Right lobe of liver (tissue), 6 donors: ENCODE measurements at places on chromosomes 6 and 20. TPM values are rescaled to one million over a fixed set of nuclear protein-coding genes. Genes with fewer than 3 reads are reported as not detected.

DDRGK1 gene
- total RNA-seq: 63.0 TPM

DNA sequence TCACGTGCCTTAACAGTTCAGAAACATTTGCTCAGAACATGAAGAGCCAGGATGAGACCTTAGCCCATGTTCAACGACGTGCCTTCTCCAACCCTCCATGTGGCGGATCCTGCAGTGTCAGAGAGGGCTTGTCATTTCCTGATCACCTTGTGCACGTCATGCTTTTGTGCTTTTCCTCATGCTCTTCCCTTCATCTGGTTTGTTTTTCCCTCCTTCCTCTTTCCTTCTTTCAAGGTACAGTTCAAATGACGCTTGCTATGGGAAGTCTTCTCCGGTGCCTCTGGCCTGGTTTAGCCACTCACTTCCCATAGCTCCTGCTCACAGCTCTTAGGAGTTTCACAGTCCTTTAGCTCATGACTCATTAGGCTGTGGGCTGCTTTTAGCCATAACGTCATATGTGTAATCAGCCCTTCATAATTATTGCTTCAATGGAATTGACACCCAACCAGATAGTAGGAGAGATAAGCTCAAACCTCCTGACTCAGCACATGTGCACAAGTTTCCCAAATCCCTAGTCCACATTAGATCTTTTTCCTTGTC is 102.7 kb upstream of the CNKSR3 start:
- no peak for DNase-seq
- no peak overlapping the region for H3K4me3 ChIP-seq
- H3K27me3 ChIP-seq: no peaks in the 10 kb centered on the region
- H3K36me3 ChIP-seq: no peaks in the 10 kb centered on the region

DNA sequence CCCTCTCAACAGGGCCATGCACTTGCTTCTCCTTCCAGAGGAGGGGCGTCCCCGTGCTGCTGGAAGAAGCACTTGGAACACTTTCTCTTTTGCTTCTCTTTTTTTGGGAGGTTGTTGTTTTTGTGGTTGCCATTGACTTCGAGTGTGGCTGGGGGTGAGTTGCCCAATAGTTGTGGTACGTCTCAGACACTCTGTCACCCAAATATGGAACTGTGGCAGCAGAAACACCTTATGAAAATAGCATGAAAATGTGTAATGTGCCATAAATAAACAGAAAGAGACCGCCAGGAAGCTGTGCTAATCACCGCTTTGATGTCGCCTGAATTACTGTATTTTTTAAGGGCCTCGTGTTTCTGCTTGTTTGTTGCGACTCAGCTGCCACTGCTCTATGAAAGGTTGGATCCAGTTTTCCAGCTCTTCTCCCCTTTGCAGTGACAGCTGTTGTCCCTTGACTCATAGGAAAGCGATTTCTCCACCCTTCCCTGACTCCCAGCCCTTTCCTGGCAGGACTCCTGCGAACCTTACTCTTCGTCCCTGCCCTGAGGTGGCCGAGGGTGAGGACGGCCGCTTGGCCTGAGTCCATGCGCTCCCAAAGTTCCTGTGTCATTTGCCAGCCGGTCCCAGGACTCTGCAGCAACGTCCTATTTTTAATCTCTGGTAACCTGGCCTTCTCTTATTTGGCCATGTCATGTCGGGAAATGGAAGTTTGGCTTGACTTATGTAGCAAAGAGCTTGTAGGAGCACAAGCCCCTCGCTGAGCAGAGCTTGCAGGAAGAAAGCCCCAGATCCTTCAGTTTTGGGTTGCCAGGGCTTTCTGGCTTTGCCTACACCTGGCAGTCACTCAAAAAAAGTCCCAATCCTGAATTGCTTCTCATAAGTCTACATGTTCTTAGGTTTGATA is 694.6 kb downstream of the QKI start:
- H3K4me3 ChIP-seq: peak overlapping the region; percentile 34
- no peaks in the 10 kb centered on the region for H3K27me3 ChIP-seq
- H3K4me1 ChIP-seq: peaks cover 20% of the 10 kb centered on the region
- DNase-seq: peak; percentile 92
- no peaks in the 10 kb centered on the region for H3K36me3 ChIP-seq
- H3K27ac ChIP-seq: peak overlapping the region; percentile 87

DNA sequence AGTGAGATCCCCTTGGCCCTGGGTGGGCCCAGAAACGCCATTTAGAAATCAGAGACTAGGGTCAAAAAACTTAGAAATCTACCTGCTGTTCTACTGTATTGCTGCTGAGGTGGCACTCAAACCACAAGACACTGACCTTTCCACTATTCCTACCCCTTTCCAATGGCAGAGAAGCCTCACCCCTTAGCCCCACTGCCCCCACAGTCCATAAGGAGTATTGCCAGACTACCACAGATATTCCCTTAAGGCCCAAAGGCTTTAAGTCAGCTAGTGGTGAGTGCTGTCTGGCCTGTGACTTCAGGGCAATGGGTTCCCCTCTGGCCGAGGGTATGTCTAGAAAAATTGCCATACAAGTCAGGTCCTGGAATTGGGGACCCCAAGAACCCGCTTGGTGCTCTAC is 656.1 kb downstream of the COL12A1 start:
- no peaks in the 10 kb centered on the region for H3K27me3 ChIP-seq
- H3K4me1 ChIP-seq: no peaks in the 10 kb centered on the region
- no peaks in the 10 kb centered on the region for H3K36me3 ChIP-seq

RNF144B gene
- total RNA-seq: 19.1 TPM

GRCh38 chr6:54076159-54076789 is 35.0 kb upstream of the MLIP start:
- no peak overlapping the region for H3K4me3 ChIP-seq
- no peak overlapping the region for H3K27ac ChIP-seq
- no peak for DNase-seq
- no peaks in the 10 kb centered on the region for H3K4me1 ChIP-seq

DNA sequence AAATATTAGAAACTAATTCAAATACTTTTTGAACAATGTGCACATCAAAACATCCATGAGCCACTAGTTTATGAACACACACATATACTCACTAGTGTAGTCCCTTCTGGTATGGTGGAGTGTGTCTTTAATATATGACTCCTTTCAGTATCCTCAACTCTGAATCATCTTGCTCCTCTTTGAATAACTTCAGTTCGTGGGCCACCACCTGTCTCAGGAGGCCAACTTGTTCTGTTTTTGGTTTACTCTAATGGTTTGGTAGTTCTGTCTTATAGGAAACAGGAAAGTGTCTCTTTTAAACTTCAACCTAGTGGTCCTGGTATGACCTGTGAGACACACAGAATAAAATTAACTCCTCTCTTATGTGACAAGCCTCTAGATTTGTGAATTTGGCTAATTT is 55.6 kb downstream of the ZNF292 start:
- no peaks in the 10 kb centered on the region for H3K27me3 ChIP-seq
- H3K4me1 ChIP-seq: no peaks in the 10 kb centered on the region
- no peak overlapping the region for H3K27ac ChIP-seq
- H3K36me3 ChIP-seq: no peaks in the 10 kb centered on the region

SLC35D3 gene
- total RNA-seq: not detected

DNMT3B gene
- 0.43 TPM for total RNA-seq

STMND1 gene
- not detected for total RNA-seq

GRCh38 chr6:153941768-153942167 is 97.3 kb upstream of the OPRM1 start:
- no peak overlapping the region for H3K4me3 ChIP-seq
- DNase-seq: no peak
- no peak overlapping the region for H3K27ac ChIP-seq
- H3K4me1 ChIP-seq: no peaks in the 10 kb centered on the region
- H3K36me3 ChIP-seq: no peaks in the 10 kb centered on the region
- no peaks in the 10 kb centered on the region for H3K27me3 ChIP-seq

- DNase-seq: no peak
- H3K27ac ChIP-seq: no peak overlapping the region
- no peak overlapping the region for H3K4me3 ChIP-seq
- H3K4me1 ChIP-seq: peaks cover 7% of the 10 kb centered on the region
- H3K36me3 ChIP-seq: peaks cover 3% of the 10 kb centered on the region
Measured at GRCh38 chr6:152978058-152978457, 4.8 kb downstream of the FBXO5 start.

CST4 gene
- total RNA-seq: not detected

DNA sequence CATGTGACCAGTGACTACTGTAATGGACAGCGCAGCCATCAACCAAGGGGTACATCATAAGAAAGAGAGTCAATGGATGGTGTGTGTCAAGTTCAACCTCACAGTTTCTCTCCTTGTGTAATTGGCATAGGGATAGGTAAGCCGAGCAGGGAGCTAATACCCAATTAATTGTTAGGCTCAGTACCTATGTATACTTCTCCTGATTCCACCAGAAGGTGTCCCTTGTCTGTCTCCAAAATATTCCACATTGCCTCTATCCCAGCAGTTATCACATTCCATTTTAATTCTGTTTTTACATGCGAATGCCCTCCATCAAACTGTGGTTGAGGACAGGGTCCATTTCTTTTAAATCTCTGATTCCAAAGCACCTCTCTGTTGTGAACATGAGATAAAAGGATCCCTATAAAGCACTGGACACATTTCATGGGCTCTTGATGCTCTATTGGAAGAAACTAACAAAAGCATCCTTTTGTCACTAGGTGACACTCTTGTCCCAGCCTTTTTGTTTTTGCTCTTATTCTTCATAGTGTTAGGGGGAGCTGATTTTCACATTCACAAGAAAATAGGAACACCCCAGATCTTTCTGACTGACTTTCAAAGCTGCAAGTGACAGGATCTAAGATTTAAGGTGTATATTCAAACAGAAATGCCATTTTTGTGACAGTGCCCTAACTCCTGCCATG is 38.9 kb downstream of the FBXO9 start:
- no peaks in the 10 kb centered on the region for H3K27me3 ChIP-seq
- no peak overlapping the region for H3K4me3 ChIP-seq
- H3K27ac ChIP-seq: no peak overlapping the region
- no peak for DNase-seq
- no peaks in the 10 kb centered on the region for H3K4me1 ChIP-seq

BCAS1 gene
- 0.11 TPM for total RNA-seq

DNA sequence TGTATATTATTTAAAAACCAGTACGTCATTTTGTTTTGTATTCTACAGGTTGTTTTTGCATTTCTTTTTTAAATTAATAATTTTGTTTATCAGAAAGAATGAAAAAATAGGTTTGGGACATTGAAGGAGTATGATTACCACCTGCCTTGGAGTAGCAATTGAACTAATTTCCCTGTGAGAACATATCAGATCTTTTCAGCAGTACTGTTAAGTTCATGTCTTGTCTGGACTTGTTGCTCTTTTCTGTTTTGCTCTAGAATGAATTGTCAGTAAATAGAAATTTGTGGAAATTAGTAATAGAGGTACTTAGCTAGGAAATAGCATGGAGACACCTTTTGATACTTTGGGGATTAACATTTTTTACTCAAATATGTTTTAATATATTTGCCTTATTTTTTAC is 24.3 kb downstream of the HSF2 start:
- no peaks in the 10 kb centered on the region for H3K4me1 ChIP-seq
- no peak for DNase-seq
- no peaks in the 10 kb centered on the region for H3K36me3 ChIP-seq
- H3K27me3 ChIP-seq: no peaks in the 10 kb centered on the region
- H3K4me3 ChIP-seq: no peak overlapping the region

DNA sequence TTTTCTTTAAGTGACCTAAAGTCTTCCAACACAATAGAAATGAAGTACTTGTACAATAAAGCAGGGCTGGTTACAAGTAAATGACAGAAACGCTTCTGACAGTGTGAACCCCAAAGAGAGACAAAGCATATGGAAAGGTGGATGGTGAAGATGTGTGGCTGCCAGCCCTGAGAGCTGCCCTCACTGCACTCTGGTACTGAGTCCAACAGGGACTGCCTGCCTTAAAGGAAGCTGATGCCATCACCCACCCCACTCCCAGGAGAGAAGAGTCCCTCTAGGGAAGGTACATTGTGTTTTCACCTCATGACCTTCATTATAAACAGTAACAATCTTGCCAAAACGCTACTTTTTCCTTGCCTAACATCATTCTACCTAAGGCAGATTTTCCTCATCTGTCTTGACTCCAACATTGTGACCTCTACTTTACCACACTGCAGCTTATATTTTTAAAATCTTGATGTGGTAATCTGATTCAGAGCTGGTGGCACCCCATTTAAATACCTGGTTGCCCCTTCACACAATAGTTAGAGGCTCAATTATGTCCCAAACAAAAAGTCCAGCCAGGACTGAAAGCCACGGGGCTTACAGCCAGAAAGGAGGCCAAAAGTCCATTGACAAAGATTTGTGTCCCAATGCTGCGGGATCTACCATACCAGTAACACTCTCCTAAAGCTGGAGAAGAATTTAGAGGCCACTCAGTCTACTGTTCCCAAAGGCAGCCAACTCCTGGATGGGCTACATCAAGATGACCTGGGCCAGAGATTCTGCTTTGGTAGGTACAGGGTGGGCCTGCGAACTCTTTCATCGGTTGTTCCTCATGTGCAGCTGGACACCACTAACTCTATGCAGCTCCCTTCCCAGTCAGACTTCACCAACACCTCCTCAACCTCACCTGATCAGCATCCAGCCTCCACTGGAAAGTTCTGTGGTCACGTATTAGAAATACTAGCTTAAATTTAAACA is 4.4 kb downstream of the APMAP start:
- H3K27me3 ChIP-seq: no peaks in the 10 kb centered on the region
- DNase-seq: no peak
- H3K27ac ChIP-seq: peak overlapping the region; percentile 90
- peaks cover 2% of the 10 kb centered on the region for H3K36me3 ChIP-seq
- H3K4me1 ChIP-seq: peaks cover 46% of the 10 kb centered on the region

MAP7 gene
- total RNA-seq: 18.0 TPM

DNA sequence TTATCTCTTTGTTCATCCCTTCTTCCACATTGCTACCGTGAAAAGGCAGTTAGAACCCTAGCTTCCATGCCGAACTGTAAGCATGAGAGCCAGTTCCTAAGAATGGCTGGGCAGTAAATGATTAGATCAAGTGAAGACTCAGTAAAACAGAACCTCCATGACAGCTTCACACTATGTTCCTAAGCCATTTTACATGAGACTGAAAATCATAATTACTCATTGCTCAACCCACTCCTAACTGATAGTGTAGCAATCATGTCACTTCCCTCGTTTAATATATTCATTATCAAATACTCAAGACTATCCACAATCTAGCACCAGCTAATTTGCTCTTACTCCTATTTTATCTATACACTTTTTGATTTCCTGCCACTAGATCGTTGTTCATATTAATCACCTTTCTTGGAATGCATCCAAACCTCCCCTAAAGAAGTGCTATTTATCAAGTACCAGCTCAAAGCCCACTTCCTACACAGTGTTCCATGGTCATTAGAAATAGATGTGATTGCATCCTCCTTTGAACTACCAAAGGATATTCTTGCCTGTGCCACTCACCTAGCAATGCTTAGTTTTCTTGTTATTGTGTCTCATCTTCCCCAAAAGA is 6.0 kb downstream of the TMEM30A start:
- H3K27ac ChIP-seq: no peak overlapping the region
- no peak for DNase-seq
- no peaks in the 10 kb centered on the region for H3K36me3 ChIP-seq
- H3K27me3 ChIP-seq: no peaks in the 10 kb centered on the region
- H3K4me3 ChIP-seq: no peak overlapping the region

GRCh38 chr6:7933794-7934193 is 23.2 kb upstream of the TXNDC5 start:
- no peak for DNase-seq
- no peaks in the 10 kb centered on the region for H3K4me1 ChIP-seq
- no peak overlapping the region for H3K27ac ChIP-seq
- H3K27me3 ChIP-seq: no peaks in the 10 kb centered on the region
- H3K4me3 ChIP-seq: no peak overlapping the region

COL11A2 gene
- total RNA-seq: 1.4 TPM

CDH26 gene
- 0.25 TPM for total RNA-seq
